Stimulated activated CD8-positive, alpha-beta memory T cell treated with anti-CD3 and anti-CD28 coated beads, Interleukin-15, amount 100 ng/mL, for 48 hours (primary cell): ENCODE measurements at places on chromosomes 1 and 21.

- no peak for DNase-seq
Observed at GRCh38 chr1:118084400-118084799, 100.6 kb downstream of the SPAG17 start.

- DNase-seq = no peak
Observed at GRCh38 chr1:206472454-206472853, 2.2 kb downstream of the IKBKE start.

DNA sequence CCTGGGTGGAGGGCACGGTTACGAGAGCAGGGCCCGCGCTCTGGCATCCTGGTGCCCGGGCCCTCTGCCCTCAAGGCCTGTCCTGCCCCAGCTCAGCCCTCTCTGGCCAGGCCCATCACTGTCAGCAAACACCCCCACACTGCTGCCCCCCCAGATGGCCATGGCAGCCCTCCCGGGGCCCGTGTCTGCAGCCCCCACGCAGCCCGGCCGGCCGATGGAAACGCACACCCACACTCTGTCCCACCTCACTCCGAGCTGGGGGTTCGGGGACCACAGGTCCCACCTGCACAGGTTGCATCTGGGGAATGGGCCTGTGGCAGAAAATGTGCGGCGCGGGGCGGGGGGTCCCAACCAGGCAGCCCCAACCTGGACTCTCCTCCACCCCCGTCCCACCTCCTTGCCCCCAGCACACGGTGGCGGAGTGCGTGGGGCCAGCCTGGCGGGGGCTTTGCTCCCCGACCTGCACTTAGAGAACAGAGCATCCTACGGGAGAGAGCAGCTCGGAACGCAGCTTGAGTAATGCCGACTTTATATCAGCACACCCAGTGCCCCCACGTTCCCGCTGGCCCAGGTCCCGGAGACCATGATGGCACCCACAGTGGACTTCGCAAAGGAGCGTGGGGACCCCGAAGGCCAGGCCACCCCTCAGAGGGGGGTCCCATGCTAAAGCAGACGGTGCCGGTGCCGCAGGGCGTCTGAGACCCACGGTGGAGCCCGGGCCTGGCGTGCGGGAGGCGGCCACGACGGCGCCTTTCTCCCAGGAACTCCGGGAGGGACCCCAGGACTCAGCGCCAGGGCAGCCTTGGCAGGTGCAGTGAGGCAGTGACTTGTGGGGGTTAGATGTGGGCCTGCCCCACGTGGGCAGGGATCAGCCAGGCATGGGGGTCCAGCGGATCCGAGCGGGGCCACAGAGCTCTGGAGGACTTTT, 7.5 kb upstream of the RNF223 start:
- DNase-seq = no peak

GRCh38 chr1:147214842-147215539, 10.1 kb downstream of the FMO5 start:
- DNase-seq = no peak

DNA sequence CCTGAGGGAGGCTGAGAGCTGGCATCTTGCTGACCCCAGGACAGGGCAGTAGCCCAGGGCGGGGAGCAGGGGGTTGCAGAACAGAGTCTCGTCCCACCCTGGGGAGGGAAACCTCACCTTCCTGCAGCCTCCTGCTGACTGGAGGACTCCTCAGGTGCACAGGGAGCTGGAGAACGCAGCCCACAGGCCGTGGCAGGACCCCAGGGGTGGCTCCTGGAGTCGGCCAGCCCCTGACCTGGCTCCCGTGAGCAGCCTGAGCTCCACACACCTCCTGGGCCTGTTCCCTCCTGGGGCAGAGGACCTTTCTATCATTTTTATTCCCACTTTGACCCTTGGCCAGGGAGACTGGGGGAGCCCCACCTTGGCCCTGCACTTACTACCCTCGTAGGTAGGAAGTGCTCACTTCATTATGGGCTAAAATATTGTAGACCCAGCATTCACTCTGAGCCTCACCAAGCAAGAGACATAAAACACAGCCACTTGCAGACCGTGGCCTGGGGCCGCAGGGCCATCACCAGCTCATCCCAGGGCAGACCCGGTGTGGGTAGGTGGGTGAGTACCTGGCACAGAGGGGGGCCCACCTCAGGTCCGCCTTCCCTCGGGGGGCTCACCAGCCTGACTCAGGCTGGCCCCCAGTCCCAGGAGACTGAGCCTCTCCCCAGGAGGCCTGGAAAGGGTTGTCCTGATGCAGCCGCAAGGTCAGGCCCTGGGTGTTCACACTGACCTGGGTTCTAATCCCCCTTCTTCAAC, 287.3 kb upstream of the VAMP3 start:
- no peak for DNase-seq

DNA sequence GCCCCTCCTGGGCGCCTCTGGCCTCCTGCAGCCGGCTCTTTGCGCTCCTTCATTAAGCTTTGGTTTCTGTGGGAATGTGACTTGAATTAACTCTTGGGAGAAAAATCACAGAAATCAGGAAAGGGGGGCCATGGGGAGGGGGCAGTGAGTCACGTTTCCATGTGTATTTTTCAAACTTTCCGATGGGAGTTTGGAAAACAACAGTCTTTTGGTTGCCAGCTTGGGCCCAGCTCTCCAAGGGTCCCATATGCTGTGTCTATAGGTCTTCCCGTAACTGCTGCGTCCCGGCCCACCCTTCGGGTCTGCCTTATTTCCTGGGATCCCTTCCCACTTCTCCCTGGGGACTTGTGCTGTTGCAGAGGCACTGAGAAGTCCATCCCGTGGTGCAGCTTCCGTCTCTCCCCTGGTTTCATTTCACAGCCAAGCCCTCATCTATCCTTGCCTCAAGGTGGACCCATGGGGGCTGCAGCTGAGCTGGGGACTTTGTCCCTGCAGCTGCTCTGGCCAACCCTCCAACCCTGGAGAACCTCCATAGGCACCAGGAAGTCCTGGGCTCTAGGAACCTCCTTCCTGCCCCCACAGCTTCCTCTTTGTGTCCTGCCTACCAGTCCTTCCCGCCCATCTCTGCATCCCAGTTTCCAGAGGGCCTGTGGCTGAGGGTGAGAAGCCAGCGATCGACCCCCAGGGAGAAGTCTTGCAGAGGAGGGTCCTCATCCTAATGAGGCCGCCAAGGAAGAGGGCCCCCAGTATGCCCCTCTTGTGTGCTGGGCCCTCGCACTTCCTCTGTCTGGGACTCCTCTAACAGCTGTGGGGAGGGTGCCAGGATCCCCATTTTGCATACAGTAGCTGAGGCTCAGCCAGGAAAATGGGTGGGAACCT, 11.6 kb upstream of the LMNA start:
- DNase-seq = no peak

- no peak for DNase-seq
Observed at GRCh38 chr1:154689083-154689482, 81.1 kb upstream of the ADAR start.

DNA sequence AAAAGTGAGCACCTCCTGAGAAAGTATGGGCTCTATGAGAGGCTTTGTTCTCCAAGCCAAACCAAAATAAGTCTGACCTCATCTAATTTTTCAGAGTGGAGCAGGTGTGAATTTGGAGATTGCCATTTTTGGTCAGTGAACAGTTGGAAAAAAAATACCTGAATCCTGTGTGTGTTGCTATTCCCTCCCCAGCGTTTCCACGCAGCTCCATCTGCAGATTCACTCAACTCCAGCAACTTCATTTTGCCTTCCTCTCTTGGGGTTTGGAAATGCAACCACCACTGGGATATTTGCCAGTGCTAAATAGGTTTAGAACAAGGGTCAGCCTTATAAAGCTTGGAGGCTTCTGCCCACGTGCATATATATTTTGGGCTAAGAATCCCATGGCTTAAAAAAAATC, 11.2 kb downstream of the CASQ2 start:
- DNase-seq = no peak

- peak; percentile 2 for DNase-seq
Observed at GRCh38 chr1:169460191-169460833, 25.4 kb downstream of the SLC19A2 start.

GRCh38 chr21:46115441-46116188, 17.7 kb downstream of the COL6A2 start:
- no peak for DNase-seq

- DNase-seq = no peak
Observed at GRCh38 chr1:73784026-73784425, 413.9 kb downstream of the LRRIQ3 start.

- peak; percentile 60 for DNase-seq
Observed at GRCh38 chr1:234608911-234609690, 877 bp downstream of the IRF2BP2 start.

DNA sequence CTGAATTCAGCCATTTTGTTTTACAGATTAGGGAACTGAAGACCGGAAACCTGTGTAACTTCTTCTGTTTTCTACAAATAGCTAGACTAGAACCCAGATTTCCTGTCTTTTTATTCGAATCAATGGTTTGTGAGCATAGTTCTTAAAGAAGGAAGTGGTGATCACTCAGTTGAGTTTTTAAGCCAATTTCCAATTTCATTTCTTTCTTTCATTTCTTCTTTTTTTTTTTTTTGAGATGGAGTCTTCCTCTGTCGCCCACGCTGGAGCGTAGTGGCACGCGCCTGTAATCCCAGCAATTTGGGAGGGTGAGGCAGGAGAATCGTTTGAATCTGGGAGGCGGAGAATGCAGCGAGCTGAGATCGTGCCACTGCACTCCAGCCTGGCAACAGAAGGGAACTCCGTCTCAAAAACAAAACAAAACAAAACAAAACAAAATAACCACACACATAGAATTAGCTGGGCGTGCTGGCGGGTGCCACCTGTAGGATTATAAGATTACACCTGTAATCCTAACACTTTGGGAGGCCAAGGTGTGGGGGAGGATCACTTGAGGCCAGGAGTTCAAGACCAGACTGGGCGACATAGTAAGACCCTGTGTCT, 3.0 kb upstream of the MDM4 start:
- DNase-seq = no peak

DNA sequence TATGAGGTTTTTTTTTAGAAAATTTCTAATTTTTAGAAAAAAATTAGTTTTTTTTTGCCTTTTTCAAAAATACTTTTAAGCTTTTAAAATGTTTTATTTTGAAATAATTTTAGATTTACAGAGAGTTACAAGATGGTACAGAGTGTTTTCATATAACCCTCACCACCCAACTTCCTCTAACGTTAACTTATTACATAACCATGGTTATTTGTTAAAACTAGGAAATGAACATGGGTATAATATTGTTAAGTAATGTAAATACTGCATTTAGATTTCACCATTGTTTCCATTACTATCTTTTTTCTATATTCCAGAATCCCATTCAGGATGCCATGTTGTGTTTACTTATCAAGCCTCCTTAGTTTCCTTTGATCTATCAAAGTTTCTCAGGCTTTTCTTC, 45.2 kb upstream of the ST6GALNAC3 start:
- DNase-seq = no peak

GRCh38 chr1:75600781-75601180, 10.1 kb downstream of the SLC44A5 start:
- DNase-seq = no peak

GRCh38 chr1:160813215-160813614, 17.2 kb downstream of the LY9 start:
- DNase-seq = no peak

DNA sequence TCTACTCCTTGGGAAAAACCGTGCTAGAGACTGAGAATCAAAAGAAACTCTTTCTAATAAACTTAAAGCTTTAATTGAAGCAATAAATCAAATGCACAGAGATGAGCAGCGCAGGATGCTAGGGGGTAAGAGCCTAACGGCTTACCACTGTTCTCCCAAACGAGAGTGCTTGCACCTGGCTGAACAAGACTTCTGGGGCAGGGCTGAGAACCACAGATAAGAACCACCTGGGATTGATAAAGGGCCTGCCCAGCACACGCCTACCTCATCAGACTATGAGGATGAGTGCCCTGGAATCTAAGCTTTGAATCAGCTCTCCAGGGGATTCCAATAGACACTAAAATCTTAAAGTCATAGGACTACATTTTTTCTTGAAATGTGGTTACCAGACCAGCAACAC, 43.3 kb downstream of the KRTAP19-8 start:
- DNase-seq = no peak

- no peak for DNase-seq
Observed at GRCh38 chr1:211579440-211580302, 710 bp upstream of the SLC30A1 start.

- no peak for DNase-seq
Observed at GRCh38 chr1:167387251-167387910, 130.9 kb downstream of the CD247 start.

GRCh38 chr1:214454569-214455396, 96.6 kb downstream of the PTPN14 start:
- no peak for DNase-seq
